ENCODE measurements at places on chromosomes 6 and 20.

GRCh38 chr6:137923866-137924653 is 57.0 kb downstream of the TNFAIP3 start:
- no peak for DNase-seq

DNA sequence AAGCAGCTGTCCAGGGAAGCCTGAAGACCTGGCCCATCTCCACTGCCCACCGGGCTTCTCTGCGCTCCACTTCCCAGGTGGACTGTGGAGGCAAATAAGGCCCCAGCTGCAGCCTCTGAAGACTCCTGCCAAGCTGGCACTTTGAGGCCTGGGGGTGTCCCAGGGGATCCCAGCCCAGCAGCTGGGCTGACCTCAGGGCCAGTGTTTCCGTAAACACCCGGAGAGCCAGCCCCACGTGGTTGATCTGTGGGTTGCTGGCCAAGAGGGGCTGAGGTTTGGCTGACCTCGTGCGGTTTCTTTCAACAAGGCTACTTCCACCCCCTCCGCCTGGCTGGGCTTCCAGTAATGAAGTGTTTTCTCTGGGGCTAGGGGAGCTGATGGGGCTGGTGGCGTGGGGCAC is 12.4 kb upstream of the CCN5 start:
- DNase-seq, result no peak

DNA sequence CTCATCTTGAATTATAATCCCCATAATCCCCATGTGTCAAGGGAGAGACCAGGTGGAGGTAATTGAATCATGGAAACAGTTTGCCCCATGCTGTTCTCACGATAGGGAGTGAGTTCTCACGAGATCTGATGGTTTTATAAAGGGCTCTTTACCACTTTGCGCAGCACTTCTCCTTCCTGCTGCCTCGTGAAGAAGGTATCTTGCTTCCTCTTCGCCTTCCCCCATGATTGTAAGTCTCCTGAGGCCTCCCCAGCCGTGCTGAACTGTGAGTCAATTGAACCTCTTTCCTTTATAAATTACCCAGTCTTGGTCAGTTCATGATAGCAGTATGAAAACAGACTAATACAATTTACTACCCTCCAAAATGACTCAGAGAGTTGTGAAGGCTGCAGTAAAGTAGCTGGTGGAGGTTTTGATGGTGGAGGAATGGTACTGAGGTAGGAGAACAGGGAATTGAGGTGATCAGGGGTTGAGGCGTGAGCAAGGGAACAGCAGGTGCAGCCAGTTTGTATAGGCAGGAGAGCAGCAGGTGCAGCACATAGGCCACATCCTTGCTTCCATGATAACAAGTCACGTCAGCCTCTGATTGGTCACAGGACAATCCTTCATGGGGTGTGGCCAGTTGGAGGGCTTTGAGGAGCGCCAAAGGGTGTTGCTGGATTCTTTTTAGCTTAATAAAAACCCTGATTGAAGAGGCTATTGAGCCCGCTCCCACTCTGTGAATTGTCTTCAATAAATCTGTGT is 150.0 kb downstream of the CDC5L start:
- no peak for DNase-seq

GRCh38 chr6:2797564-2798031 is 32.4 kb downstream of the WRNIP1 start:
- no peak for DNase-seq

DNA sequence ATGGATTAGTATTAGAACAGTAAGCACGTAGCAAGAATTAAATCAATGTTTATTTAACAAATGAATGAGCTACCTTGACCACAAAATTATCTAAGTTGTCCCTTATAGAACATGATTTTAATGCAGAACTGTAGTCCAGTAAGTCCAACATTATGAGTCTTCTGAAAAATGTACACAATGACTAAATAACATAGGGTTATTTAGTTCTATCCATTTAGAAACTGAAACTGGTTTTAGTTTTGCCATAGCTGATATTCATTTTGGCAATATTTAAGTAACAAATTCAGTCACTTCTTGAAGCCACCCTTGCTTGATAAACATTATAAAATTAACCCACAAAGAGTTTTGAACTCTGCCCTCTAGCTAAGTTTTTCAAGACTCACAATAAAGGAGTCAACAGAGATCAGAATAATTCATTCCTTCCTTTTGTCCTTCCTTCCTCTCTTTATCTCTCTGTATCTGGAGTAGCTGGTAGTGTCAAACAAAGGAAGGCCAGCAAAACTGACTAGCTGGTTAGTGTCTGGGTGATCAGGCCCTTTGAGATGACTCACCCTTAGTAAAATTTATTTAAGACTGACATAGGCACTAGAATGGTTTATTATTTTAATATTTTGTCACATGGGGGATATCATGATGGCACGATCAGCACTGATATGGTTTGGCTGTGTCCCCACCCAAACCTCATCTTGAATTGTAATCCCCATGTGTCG is 115.1 kb downstream of the BTBD9 start:
- no peak for DNase-seq

GRCh38 chr20:2633381-2633780 is 19.1 kb upstream of the NOP56 start:
- DNase-seq, result no peak

DNA sequence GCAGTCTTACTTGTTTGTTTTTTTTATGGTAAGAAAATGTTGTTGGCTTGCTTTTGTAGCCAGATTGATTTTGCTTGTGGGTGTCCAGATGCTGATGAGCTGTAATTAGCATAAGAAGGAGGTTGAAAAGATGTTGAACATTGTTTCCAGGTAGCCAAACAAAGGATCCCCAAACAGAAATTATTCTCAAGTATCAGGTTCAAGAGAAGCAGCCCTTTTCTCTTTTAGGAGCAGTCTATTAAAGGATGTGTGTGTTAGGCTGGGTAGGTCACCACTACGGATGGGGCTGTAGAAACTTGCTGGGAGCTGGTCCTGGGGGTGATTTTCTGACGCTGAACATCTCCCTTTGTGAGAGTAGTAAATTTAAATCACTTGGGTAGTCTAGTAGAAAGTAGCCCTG is 86.9 kb upstream of the VSTM2L start:
- no peak for DNase-seq

DNA sequence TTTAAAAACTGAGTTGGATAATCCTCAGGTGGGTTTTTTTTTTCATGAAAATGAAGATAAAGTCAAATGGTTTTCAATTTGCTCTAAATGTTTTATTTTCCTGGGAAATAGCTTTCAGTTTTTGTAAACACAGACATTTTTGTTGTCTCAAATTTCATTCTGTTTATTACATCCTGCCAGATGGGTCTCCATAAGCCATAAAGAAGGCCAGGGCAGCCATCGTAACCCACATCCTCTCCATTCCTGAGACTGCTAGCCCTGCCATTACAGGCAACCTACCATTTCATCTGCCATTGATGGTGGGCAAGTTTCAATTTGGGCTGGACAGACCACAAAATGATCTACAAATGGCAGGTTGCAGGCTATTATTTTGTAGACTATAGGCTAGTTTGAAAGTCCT is 60.8 kb downstream of the BTBD3 start:
- DNase-seq, result no peak

- DNase-seq, result no peak
Measured at GRCh38 chr20:18852318-18852717, 38.7 kb downstream of the SCP2D1 start.

- DNase-seq, result no peak
Measured at GRCh38 chr6:111722179-111722731, 116.6 kb upstream of the TRAF3IP2 start.

GRCh38 chr6:118356686-118357085 is 191.4 kb upstream of the PLN start:
- no peak for DNase-seq

- DNase-seq, result no peak
Measured at GRCh38 chr6:45668705-45669104, 291.0 kb upstream of the SUPT3H start.

DNA sequence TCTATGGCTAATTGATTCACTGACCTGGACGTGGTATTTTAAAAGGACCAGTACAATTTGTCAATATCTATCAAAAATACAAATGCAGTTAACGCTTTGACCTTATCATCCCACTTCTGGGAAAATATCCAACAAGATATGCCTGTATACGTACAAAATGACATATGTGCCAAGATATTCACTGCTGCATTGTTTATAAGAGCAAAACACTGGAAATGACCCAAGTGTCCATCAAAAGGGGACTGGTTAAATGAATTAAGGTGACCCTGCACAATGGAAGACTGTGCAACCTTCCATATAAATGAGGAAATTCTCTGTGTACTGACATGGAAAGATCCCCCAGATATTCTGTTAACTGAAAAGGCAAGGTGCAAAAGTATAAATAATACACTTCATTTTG is 13.9 kb downstream of the TRAM2 start:
- DNase-seq, result no peak

DNA sequence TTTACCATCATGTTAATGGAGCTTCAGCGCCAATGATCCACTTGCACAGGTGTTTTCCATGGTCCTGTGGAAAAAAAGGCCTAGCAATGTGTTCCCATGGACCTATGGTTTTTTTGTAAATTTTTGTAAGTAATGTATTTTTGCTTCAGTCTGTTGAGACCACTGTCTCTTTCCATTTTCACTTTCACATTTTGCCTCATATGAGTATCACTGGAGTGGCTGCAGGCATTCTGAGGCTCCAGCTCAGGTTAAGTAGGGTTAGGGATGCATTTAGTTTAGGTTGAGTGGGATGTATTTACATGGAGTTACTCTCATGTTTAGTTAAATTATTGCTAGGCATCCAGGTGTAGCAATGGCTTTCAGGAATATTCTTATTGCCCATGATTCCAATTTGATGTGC is 19.2 kb upstream of the LMBRD1 start:
- no peak for DNase-seq

DNA sequence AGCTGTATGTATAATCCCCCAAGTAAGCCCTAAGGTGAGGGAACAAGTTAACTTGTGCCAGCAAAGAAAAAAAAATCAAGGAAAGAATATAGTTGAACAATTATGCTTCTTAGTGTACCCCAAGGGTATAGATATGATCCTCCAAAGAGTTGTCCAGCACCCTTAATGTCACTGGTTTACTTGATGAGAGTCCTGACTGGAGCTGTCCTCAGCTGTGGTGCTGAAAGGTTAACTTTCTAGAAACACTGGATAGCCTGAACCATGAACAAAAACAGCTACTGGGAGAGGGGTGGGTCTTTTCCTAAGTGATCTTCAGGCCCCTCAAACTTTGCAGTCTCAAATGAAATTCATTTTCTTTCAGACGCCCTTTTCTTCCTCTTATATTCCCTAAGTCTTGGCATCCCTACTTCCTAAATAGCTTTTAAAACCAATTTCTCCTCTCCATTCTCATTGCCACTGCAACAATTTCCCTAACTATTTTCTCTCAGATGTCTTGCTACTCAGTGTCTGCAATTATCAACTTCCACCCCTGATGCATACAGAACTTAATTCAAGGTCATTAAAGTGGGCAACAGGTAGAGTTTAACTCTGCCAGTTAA is 83.5 kb upstream of the PROKR2 start:
- DNase-seq, result no peak

GRCh38 chr6:154267508-154268106 is 89.0 kb downstream of the IPCEF1 start:
- DNase-seq, result no peak

GRCh38 chr6:47457370-47457769 is 20.2 kb upstream of the CD2AP start:
- no peak for DNase-seq

- no peak for DNase-seq
Measured at GRCh38 chr6:28814032-28814976, 109.5 kb downstream of the TRIM27 start.

DNA sequence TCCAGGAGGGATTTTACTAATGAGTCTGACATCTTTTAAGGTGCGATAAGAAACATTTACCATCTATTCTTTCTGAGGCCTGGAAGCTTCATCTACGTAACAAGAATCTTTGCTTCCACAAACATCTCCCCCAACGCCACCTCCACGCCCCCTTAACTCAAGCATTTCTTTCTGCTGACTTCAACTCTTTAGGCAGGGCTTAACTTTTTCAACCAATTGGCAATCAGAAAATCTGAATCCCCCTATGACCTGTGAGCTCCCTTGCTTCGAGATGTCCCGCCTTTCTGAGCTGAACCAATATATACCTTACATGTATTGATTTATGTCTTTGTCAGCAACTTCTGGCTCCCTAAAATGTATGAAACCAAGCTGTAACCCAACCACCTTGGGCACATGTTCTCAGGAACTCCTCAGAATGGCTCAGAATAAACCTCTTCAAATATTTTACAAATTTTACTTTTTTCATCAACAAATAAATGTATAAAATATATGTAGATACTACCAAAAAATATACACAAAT is 11.5 kb downstream of the OR2H2 start:
- DNase-seq, result no peak

- DNase-seq, result no peak
Measured at GRCh38 chr6:11380549-11380948, 148.1 kb upstream of the NEDD9 start.

DNA sequence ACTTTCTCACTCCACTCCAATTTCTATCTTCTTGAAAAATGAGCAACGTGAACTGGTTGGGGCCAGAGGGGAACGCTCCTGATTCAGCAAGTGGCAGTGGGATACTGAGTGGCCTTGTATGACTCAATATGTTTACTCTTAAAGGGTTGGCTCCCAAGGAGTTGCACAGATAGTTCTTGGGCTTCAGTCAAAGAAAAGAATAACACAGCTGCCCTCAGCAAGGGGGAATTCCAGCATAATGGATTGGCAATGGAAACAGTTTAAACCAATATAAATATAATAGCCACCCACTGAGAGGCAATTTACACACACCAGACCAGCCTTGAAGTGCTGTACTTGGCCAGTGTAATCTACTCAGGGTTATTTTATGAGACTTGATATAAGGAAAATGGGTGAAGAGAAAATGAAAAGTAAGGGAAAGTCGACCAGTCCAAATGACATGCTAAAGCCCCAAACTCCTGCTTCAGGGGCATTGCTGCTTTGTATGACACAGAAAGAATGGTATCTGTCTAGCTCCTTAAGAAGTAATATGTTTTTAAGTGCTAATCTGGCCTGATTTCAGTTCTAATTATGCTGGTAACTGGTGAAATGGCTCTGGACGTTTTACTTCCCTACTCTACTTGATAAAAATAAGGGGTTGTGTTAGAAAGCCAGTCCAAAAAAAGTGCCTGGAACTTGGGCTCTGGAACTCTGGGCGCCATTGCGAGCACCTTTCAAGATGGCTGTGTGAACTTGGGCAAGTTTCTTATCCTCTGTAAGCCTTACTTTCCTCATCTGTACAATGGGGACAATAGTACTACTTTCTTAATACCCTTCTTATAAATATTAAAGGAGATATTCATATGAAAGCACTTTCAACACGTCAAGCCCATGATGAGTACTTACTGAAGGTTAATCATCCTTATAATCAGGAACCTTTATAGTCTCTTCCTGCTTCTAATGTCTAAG is 712.9 kb upstream of the MAP3K7 start:
- no peak for DNase-seq

DNA sequence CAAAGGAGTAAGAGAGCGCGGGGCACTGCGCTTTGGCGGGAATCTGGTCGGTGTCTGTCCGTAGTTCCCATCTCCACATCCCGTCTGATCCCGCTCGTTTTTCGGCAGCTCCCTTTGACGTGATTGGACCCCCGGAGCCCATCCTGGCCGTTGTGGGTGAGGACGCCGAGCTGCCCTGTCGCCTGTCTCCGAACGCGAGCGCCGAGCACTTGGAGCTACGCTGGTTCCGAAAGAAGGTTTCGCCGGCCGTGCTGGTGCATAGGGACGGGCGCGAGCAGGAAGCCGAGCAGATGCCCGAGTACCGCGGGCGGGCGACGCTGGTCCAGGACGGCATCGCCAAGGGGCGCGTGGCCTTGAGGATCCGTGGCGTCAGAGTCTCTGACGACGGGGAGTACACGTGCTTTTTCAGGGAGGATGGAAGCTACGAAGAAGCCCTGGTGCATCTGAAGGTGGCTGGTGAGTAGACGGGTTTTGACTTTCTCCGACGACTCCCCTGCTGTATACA is 1.4 kb downstream of the BTN1A1 start:
- peak; percentile 45 for DNase-seq

All from activated CD4-positive, CD25-positive, alpha-beta regulatory T cell treated with anti-CD3 and anti-CD28 coated beads, Interleukin-2, amount 50 U/mL, for 72 hours (primary cell).